ENCODE measurements at places on chromosomes 11 and 22. TPM values are rescaled to one million over a fixed set of nuclear protein-coding genes. Genes with fewer than 3 reads are reported as not detected.

DNA sequence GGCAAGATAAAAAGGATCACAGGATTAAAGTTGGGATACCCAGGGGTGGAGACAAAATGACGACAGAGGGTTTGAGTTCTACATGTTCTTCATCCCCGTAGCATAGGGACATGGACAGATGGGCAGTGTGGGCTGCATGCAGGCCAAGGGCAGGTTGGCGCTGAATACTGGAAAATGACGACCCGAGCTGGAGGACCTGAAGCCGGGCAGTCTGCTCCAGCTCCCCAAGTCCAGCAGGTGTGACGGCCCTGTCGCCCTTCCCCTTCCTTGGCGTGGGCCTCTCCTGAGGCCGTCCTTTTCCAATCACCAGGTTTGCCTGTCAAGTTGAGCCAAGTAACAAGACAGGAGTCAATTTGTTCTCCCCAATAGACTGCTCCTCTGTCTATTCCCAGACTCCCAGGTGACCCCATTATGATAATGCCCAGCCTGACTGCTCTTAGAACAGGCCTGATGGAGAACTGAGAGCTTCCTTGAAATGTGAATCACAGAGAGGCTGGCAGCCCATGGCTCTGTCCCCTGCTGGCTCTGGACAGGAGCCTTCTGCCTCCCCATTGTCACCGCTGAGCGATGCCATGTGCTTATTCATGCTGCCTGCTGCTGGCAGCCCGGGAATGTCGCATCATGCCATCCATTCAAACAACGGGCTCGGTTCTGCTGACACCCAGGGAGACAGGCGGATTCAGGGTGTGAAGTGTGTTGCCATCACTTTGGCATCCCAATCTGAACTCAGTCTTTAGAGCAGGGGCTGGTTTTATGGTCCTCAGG lies 392.1 kb downstream of the NTM start:
- DNase-seq = no peak

- no peak for DNase-seq
Observed at GRCh38 chr11:81007046-81007445, 1566.2 kb upstream of the TENM4 start.

DNA sequence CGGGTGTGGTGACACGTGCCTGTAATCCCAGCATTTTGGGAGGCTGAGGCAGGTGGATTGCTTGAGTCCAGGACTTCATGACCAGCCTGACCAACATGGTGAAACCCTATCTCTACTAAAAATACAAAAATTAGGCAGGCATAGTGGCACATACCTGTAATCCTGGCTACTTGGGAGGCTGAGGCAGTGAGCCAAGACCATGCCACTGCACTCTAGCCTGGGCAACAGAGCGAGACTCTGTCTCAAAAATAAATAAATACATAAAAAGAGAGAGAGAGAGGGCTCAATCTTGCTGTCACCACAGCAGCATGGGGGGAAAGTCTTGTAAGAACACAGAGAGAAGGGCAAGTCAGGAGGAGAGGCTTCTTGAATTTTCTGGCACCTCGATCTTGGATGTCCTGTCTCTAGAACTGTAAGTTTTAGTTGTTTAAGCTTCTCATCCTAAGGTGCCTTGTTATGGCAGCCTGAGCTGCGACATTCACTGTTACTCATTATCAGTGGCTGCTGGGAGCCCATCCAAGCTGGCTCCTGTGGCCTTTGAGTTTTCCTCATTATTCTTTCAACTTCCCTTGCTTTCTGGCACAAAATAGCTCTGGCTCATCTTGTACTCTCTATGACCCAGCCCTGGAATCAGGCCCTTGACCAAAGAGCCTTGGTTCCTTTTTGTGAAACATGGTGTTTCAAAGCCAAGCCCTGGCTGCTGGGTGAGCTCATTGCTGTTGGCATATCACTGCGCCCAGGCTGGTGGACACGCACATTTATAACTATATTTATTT lies 8.0 kb upstream of the PSMC3 start:
- DNase-seq = peak; percentile 89

- no peak for DNase-seq
Observed at GRCh38 chr11:61881397-61881796, 9.9 kb downstream of the FADS3 start.

GRCh38 chr11:93032580-93032979 lies 63.1 kb downstream of the MTNR1B start:
- DNase-seq = no peak

- DNase-seq = peak; percentile 66
Observed at GRCh38 chr11:47383071-47383470, 4.7 kb upstream of the SPI1 start.

- DNase-seq = no peak
Observed at GRCh38 chr11:112554586-112554985, 293.9 kb upstream of the PLET1 start.

CRYAB gene
- total RNA-seq = 527 TPM

Measured in posterior vena cava (tissue), 2 donors.